Parietal lobe (tissue), 2 donors: ENCODE measurements at places on chromosomes 7 and 10. TPM values are rescaled to one million over a fixed set of nuclear protein-coding genes. Genes with fewer than 3 reads are reported as not detected.

The NODAL gene
- 3.1 TPM for total RNA-seq

The OPN4 gene
- not detected for total RNA-seq

The EIF5AL1 gene
- total RNA-seq, result not detected

The CADPS2 gene
- 10.0 TPM for total RNA-seq

The ZNF248 gene
- total RNA-seq, result 75.1 TPM

The PRKAR2B gene
- 174 TPM for total RNA-seq

The SPAM1 gene
- not detected for total RNA-seq

The NXPH1 gene
- 33.5 TPM for total RNA-seq

The CLCN1 gene
- total RNA-seq, result not detected

The TMEM130 gene
- 6.3 TPM for total RNA-seq

The AKR1D1 gene
- total RNA-seq, result not detected

The GPR26 gene
- 2.8 TPM for total RNA-seq

The VPS37D gene
- 19.4 TPM for total RNA-seq

The FAM241B gene
- total RNA-seq, result 8.1 TPM

The CALML3 gene
- total RNA-seq, result not detected

The OR6B1 gene
- total RNA-seq, result not detected

The SEPTIN14 gene
- not detected for total RNA-seq

The SLC13A1 gene
- total RNA-seq, result not detected

The SPDYE16 gene
- total RNA-seq, result not detected

The SCIN gene
- 2.8 TPM for total RNA-seq

The CLDN3 gene
- total RNA-seq, result not detected

The TMEM184A gene
- not detected for total RNA-seq

The SLC26A3 gene
- total RNA-seq, result not detected
